Body of pancreas (tissue), 4 donors: ENCODE measurements at places on chromosomes 7 and 10.

GRCh38 chr7:88243345-88243909, 23.6 kb upstream of the SRI start:
- DNase-seq = no peak

DNA sequence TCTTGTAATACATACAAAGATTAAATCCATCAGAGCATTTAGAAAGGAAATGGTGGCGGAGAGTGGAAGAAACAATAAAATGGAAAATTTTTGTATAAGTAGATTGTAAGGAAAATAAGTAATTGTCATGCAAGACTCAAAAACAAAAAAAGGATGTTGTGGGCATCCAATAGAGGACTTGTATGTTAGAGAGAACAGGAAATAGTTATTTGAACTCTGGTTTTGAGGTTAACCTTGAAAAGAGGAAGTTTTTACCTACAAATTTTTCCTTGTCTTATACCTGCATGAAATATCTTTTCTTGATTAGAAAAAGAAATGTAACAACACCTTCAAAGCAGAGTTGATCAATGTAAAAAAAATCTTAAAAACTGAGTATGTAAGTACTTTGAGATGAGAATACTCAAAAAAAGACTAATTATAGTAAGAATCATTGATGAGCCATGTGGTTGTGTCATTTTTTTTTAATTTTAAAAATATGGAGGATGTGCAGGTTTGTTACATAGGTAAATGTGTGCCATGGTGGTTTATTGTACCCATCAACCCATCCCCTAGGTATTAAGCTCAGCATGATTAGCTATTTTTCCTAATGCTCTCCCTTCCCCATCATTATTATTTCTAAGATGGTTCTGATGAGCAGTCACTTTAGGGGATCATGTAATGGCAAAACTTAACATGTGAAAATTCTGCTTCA, 11.9 kb downstream of the TMEM106B start:
- DNase-seq = no peak

DNA sequence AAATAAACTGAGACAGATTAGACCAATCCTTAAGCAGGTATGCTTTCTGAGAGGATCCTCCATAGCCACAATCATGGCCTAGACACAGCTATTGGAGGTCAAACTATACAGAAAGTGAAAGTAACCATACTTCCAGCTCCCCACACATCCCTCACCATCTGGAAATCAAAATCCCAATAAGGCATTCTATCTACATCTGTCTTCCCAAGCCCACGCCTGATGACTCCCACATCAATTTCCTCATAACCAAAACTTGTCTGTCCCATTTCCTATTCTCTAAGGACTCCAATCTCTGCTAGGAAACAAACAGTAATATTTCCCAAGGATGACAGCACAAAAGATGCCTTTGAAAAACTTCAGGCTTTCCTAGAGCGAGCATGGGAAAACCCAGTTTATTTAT, 247.3 kb upstream of the HPS1 start:
- peak; percentile 5 for DNase-seq

DNA sequence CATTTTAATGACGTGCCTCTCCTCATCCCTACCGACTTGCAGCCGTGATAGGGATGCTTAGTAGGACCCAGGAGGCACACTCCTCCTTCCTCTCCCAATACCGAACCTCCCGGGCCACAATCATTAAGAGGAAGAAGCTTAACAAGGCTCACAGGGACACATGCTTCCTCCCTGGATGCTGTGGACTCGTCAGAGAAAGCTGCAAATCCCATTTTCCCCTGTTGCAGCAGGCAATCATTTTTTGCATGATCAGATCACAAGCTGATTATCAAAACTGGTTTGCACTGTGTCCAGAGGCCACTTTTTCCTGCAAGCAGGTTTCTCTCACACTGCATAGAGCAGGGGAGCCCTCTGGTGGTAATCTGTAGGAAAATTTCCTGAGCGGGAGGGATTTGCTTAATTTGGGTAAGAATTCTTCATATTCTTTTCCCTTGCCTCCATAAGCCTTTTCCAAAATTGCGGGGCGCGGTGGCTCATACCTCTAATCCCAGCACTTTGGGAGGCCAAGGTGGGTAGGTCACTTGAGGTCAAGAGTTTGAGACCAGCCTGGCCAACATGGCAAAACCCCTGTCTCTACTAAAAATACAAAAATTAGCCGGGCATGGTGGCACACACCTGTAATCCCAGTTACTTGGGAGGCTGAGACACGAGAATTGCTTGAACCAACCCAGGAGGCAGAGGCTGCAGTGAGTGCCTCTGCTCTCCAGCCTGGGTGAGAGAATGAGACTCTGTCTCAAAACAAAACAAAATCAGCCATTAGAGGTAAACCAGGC, 16.1 kb upstream of the LAMB4 start:
- DNase-seq = peak; percentile 63

GRCh38 chr7:29547421-29547820, 16.2 kb upstream of the PRR15 start:
- DNase-seq = no peak

DNA sequence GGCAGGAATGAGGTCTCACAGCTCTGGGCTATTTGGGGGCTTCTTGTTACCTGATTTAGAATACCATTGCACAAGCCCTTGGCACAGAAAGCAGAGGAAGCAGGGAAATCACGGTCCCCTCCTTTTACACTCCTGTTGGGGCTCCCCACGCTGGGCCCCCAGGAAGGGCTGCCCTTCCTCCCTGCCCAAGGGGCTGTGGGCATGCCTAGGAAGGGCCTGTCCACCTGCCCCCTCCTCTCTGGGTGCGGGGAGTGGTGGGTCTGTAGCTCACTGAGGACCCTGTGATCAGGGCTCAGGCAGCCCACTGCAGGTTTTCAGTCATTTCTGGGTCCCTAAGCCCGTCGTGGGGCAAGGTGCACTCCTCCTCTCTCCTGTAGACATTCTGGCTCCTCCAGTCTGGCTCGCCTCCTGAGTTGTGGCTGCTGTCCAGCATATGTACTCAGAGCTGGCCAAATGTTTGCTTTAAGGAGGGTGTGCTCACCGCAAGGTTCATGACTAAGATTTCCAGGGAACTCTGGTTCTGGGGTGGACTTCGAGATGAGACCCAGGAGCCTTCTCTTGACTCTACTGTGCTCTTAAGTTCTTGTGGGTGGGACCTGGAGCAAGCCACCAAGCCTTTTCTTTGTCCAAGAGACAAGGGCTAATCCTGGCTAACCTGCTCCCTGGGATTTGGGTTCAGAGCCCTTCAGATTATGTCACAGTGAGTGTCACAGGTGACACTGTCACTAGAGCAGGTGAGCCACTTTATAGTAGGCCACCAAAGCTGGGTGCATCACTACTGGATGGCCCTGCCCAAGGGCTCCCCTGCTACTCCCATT, 56.0 kb downstream of the TACR2 start:
- peak; percentile 87 for DNase-seq

- DNase-seq = no peak
Measured at GRCh38 chr10:77267703-77268675, 369.6 kb downstream of the KCNMA1 start.

- DNase-seq = no peak
Measured at GRCh38 chr7:137762334-137762733, 84.4 kb downstream of the DGKI start.

- DNase-seq = no peak
Measured at GRCh38 chr10:121340271-121340831, 257.9 kb downstream of the FGFR2 start.

- DNase-seq = no peak
Measured at GRCh38 chr7:45294559-45294958, 137.0 kb downstream of the RAMP3 start.

GRCh38 chr10:31947144-31947926, 18.7 kb upstream of the ARHGAP12 start:
- DNase-seq = no peak

DNA sequence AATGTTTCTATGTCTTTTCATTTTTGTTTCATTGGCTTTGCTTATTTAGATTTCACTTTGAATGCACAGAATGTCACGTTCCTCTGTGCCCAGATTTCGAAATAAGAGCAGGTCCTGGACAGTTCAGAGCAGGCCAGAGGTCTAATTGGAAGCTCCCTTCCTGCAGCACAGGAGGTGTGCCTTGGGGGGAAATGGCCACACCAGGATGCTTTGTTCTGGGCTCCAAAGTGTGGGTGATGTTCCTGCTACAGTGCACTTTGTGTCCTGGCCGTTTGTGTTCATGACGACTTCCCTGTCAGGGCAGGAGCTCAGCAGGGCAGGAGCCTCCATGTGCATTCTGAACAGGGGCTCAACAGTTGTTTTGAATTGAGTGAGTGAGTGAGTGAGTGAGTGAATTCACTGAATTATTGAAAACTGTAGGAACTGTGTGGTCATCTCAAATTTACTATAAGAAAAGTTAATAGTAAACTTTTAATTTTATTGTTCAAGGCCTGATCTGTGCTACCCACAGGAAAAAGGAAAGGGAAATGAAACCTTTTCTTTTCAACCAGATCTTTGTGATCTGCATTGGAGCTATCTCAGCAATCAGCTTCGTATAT, 109.5 kb upstream of the GJD4 start:
- DNase-seq = no peak

GRCh38 chr10:127458016-127458810, 90.9 kb upstream of the NPS start:
- DNase-seq = no peak

DNA sequence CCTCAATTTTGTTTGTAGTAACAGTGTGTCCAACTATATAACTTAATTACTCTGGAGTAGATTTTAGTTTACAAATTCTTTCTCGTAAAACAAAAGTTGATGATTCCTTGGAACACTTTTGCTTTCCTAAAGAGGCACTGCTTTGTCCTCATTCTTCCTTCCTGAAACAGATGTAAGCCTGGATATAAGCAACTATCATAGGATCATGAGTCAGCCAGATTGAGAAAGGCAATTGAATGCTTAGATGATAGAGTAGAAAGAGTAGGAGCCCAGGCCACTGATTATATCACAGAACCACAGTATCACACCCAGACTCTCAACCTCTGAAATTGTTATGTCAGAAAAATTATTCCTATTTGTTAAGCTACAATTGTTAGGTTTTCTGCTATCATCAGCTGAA, 69.9 kb downstream of the TMEM106B start:
- DNase-seq = no peak

DNA sequence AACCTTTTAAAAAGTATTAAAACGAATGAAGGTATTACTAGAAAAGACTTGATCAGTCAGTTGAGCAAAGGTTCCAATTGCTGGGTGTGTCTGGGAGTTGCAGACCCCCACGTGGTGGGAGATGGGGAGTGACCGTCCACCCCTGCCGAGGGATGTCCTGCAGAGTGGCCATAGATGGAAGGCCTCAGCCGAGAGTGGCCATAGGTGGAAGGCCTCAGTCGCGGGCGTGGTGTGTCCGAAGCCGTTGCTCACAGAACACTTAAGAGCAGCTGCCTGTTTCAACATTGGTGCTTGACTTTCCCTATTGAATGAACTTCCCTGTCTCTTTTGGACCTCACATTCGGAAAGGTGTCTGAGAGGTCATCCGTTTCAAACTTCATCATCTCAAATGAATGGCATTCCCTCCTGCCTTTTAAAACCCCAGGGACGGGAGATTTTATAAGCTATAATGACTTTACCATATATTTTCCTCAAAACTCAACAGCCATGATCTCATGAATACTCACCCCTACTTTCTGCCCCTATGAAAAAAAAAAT, 69.4 kb downstream of the CAMK1D start:
- DNase-seq = no peak

DNA sequence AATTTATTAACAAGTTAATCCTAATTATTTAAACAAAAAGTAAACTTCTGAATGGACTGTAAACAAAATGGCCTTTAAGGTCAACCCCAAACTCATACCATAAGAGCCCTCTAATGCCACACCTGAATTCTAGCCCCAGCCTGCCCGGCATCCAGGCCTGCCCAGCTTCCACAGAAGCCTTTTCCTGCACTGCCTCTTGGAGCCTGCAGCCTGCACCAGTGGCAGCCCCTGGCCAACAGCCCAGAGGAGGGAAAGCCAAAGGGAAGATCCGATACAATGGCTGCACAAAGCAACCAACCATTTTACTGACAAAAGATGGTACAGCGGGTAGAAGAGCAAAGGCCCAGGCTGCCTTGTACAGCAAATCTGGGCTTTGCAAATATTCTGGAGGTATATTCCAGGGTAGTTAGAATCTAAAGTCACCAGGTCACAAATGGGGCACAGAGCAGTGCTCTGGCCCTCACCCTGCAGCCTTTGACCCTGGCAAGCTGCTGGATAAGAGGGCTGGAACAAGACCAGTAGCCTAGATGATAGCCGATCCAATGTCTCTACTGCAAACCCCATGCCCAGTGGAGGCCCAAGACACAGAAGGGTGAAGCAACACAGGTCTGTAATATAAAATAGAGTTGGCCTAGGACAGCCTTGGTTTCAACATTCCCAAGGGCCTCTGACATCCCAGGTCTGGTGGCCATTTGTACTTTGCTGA, 12.5 kb upstream of the CH25H start:
- DNase-seq = no peak

DNA sequence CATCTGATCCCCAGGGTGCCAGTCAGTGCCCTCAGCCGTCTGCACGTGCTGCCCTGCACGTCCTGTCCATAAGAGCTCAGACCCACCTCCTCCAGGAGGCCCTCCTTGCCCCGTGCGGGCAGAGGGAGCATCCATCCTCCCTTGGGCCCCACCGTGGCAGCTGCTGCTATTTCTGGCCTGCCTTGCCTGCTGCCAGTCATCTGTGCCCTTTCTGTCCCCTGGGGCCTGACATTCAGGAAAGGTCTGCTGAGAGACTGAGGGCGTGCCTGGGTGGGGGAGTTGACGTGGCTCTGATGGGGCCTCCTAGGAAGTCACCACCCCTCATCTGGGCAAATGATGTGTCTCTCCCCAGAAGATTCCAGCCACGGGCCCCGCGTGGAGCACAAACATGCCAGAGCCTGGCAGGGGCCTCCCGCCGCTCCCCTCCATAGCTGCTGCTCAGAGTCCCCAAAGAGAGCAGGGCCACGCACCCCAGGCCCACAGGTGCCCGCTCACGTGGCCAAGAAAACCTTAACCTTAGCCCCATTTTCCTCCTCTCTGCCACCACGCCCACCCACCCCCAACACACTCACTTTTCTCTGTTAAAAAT, 21.8 kb downstream of the DPYSL4 start:
- no peak for DNase-seq

DNA sequence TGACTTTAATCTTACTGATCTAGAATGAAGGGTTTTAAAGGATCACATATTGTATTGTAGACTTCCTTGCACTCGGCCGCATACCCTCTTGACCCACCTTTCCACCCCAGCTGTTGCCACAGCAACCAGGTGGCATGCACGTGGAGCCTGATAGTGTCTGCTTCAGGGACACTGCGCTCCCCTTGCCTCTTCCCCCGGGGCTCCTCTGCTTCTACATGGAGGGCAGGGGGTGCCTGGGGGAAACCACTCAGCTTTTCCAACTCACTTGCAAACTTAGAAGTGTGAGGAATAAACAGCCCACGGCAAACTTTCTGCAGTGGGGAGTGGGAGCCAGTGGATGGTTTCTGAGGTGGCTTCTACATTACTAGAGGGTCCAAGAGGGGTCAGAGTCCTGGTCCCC, 458.6 kb downstream of the PLXNA4 start:
- DNase-seq = no peak

GRCh38 chr10:108166401-108166800, 1001.9 kb upstream of the SORCS1 start:
- DNase-seq = no peak

GRCh38 chr7:135653340-135654080, 8.8 kb upstream of the STMP1 start:
- DNase-seq = no peak
